Hepatic stellate cell (primary cell): ENCODE measurements at places on chromosomes 11 and 22.
A peak's percentile ranks its signal among the peaks of the same experiment; 100 is the strongest.

- peak; percentile 74 for DNase-seq
These were observed 3.7 kb downstream of the SLC39A13 start for GRCh38 chr11:47411884-47412746.

DNA sequence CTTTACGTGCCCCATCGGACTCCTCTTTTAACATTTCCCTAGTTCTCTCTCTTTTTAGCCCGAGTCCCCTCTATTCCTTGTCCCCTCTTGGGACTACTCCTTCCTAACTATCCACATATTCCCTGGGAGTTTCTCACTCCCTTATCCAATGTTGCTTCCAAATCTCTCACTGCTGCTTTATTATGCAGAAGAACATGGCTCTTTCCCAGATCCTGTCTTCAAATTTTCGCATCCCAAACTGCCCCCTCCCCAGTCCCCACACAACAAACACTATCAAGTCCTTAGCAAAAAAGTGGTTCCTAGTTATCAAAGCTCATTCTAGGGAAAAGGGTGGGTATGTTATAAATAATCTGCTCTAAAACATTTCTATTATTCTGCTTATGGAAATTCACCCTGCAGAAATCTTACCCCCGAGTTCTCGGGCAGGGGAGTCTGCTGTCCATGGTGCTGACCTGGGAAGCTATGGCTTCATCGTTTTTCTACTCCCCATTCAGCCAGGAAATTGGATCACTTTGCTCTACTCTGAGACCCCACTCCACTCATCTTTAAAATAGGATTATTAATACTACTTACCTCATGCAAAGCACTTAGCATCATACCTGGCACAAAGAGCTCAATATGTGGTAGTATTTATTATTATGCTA, 393.5 kb downstream of the BUD13 start:
- no peak for DNase-seq

DNA sequence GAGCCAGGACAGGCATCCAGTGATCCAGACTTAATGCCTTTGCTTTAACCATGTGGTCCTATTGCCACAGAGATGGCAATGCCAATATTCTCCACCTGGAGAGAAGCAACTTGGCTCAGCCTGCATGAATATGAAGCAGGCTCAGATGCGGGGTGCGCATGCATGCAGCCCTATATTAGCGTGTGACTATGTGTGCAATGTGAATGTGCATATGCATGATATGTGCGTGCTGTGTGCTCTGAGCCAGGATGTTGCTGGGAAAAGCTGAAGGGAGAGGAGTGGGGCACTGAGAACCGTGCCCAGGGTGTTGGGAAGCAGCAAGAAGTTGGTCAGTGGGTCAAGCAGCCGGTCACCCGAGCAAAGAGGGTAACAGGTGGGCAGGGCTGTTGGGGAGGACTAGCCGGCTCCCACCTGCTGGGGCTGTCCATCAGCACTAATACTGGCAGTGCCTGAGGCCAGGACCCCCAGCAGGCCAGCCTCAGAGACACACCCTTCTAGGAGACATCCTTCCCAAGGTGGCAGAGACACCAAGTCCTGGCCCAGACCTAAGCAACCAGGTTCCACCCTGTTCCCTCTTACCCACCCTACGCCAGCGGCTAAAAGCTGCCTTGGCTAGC, 24.8 kb upstream of the MYOD1 start:
- no peak for DNase-seq

DNA sequence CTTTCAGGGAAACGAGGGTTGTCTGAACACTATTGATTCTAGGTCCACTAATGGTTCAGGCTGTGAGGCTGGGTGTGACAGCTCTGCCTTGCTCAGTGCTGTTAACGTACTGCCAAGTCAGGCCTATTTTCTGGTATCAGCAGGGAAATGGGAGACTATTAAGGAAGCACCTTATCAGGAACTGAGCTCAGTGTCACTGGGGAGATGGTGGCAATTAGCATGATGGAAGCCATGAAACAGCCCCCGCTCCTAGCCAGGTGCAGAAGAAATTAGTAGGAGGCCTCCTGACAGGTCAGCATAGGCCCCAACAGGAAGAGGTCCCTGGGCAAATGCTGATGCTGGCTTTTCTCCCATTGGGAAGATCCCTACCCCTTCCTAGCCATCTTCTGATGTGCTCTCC, 42.6 kb upstream of the LMO2 start:
- DNase-seq, result no peak

- DNase-seq, result no peak
These were observed 17.5 kb upstream of the MUC5B start for GRCh38 chr11:1205121-1205986.

DNA sequence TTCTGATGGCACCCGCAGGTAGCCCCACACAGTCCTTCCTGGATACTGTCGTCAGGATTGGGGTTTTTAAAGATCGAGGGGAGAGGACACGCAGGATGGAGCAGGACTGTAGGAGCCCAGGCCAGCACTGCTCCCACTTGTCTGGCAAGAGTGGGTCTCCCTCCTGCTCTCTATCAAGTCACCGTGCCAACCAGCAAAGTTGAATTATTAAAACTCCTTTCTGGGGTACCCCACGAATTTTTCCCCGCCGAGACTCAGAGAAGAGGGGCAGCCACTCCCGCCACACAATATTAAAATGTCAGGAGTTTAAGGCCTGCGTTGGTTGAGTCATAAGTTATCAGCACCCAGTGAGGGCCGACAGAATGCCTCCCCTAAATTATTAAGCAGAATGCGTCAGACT, 10.1 kb downstream of the LMO1 start:
- no peak for DNase-seq
